ENCODE measurements at places on chromosomes 3 and 15.

DNA sequence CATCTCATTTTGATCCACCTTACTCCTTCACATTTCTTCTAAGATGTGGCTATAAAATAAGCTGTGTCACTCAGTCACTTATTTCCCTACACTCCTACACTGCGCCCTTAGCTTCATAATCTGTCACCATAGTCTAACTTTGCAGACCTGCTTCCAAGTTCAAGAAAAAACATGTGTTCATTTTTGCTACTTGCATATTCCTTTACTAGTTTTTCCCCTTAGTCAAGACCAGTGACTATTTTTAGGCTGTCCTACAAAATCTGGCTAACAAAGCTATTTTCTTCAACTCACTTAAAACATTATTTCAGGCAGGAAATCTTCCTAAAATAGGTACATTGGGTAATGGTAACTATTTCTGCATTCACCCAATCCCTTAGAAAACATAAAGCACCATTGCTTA, 272.5 kb downstream of the TBC1D5 start:
- no peak for DNase-seq

DNA sequence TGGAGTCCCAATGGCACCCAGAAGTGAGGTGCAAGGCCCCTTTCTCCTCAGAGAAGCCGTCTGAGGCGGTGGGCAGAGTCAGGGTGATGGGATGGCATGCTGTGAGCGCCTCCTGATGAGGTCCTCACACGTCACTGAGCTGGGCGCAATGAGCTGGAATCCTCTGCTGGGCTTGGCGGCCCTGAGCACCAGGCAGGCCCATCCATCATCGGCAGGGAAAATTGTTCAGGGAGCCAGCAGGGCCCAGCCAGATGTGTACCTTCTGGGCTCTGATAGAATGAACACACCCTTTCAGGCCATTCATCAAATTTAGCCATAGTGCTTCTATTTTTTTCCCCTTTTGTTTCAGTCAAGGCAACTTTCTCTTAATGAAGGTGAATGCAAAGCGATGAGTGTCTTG, 43.7 kb downstream of the FAM3D start:
- DNase-seq = no peak

DNA sequence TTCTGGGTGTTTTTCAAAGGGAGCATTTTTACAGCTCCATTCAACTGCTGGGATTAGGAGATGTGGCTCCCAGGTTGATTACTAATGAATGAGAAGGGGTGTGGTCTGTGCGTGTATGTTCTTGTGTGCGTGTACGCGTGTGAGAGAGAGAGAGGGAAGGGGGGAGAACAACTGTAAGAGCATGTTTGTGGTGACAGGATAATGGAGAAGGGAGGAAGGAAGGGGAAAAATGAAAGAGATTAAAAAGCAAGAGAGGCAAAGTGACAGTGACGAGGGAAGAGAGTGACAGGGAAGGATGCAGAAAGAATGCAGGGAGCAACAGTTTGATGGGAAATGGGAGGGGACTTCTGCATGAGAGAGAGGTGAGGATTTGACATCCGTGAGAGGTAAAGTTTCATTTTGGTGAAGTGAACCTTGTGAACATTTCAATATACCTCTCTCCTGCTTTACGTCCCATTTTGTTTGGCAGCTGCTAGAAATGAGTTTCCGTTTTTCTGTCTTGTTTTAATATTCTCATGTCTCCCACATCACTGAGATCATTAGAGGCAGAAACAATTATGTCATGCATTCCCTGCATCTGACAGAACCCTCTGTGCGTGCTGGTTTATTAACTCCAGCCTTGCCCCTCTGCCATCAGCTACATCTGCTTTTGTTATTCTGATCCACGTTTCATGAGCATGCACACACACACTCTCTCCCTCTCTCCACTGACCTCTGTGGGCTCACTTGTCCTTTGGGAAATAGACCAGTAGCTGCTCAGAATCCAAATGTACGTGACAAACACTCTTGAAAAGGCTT, 161.6 kb downstream of the GAP43 start:
- DNase-seq = peak; percentile 52

GRCh38 chr3:64082411-64082810, 59.1 kb upstream of the PSMD6 start:
- DNase-seq = no peak

- no peak for DNase-seq
These were observed 192.5 kb upstream of the TPRG1 start for GRCh38 chr3:188979248-188979647.

DNA sequence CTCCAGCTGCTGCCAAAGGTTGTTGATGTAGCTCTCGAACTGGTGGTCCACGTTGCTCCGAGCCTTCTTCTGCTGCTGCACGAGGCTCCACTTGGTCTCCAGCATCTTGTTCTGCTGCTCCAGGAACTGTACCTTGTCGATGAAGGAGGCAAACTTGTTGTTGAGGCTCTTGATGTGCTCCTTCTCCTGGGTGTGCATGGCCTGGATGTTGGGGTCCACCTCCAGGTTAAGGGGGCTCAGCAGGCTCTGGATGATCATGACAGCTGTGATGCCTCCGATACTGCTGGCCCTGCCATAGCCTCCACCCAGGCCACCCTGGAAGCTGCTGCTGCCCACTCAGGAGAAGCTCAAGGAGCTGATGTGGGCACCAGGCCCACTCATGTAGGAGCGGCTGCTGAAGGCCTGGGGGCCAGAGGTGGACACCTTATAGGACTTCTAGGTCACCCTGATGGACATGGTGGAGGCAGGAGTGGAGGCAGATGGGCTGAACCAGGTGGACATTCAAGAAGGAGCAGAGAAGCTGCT, 14.9 kb upstream of the PSTPIP1 start:
- no peak for DNase-seq

All from non-pigmented ciliary epithelial cell (primary cell).